ENCODE measurements at places on chromosomes 3 and 15. TPM values are rescaled to one million over a fixed set of nuclear protein-coding genes. Genes with fewer than 3 reads are reported as not detected.

DNA sequence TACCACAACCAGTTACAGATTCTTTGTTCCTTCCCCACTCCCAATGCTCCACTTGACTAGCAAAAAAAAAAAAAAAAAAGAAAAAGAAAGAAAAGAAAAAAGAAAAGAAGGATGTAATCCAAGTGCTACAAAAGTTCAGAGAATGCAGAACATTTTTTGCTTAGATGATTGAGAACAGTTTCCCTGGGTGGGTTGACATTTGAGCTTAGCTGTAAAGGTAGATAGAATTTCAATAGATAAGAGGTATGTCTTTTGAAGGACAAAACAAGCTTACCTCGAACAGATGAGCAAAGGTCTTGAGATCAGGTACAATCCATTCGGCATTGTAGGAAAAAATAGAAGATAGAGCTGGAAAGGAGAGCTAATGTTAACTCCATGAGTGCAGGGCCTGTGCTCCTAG lies 344.6 kb upstream of the NECTIN3 start:
- DNase-seq = no peak

- DNase-seq = peak; percentile 48
These were observed 130.6 kb upstream of the FHIT start for GRCh38 chr3:61381745-61382392.

CYP1A1 gene
- not detected for total RNA-seq

DNA sequence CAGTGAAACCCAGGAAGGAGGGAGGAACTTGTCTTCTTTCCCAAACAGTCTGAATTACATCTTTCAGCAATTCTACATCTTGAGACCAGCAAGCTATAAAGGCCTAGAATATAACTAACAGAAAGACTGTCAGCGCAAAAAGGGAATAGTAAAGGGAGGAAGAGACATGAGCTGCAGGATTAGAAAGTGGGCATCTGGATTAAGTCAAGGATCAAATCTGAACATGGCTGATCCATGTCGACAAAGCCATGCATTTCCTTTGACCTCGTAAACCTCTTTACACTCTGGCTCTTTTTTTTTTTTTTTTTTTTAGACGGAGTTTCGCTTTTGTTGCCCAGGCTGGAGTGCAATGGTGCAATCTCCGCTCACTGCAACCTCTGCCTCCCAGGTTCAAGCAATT lies 35.4 kb upstream of the KCNMB3 start:
- no peak for DNase-seq

DNA sequence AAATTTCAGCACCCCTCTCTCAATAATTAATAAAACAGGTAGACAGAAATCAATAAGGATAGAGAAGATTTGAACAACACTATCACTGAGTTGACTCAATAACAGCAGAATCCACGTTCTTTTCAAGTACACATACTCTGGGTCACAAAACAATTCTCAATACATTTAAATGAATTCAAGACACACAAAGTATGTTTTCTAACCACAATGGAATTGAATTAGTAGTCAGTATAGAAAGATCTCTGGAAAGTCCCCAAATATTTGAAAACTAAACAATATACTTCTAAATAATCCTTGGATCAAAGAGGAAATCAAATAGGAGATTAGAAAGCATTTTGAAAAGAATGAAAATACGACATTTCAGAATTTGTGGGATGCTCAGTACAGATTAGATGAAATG lies 40.0 kb downstream of the TKT start:
- DNase-seq = no peak

All from CD4-positive, alpha-beta T cell (primary cell).